Pulmonary artery endothelial cell (primary cell): ENCODE measurements at places on chromosomes 6 and 20. TPM values are rescaled to one million over a fixed set of nuclear protein-coding genes. Genes with fewer than 3 reads are reported as not detected.

GRCh38 chr6:28597217-28597835 lies 71.6 kb downstream of the GPX5 start:
- no peak for DNase-seq

- no peak for DNase-seq
Measured at GRCh38 chr20:45405571-45406259, 2.4 kb upstream of the DBNDD2 start.

GRCh38 chr6:20188630-20189075 lies 23.6 kb downstream of the MBOAT1 start:
- no peak for DNase-seq

DNA sequence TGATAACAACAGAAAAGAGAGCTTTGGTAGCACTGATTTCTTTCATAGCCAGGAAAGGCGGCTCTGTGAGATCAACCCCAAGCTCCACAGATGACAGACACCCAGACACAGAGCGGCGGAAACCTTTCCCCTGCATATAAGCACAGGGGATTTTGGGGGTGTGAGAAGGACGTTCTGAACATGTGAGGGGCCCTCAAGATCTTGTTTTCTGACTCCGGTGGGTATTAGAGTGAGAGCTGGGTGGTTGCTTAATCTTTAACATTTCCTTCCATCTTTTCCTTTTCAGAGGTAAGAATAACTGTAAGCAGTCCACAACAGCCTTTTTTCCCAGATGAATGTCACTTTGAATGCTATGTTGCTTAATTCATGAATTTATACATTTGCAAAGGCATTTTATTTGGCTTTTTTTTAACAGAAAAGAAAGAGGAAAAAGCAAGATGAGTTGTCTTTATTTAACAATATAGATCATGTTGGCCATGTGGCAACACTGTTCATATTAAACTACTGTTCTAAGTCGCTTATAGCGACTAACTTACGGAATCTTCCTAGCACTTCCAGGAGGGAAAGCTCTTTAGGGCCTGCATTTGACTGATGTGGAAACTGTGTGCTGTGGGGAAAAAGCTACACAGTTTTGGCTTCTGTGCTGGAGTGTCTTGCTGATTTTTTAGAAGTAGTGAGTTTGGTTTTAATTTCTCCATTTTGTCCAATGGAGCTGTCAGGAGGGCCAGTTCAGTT lies 80.5 kb upstream of the NAA20 start:
- no peak for DNase-seq

GRCh38 chr6:4806791-4807190 lies 30.6 kb downstream of the CDYL start:
- DNase-seq = no peak

GRCh38 chr20:60877071-60877857 lies 374.8 kb upstream of the CDH4 start:
- DNase-seq = no peak

GRCh38 chr6:75347898-75348610 lies 63.5 kb upstream of the TMEM30A start:
- DNase-seq = no peak

The TTI1 gene
- total RNA-seq = 16.4 and 26.0 TPM in 2 replicates

The RAB44 gene
- not detected in 2 replicates for total RNA-seq

The PKIB gene
- total RNA-seq = 0.13 TPM in 1 of 2 replicates, not detected in the other

GRCh38 chr20:50713657-50714101 lies 17.7 kb upstream of the PARD6B start:
- DNase-seq = no peak

- DNase-seq = no peak
Measured at GRCh38 chr6:25387483-25387882, 108.3 kb downstream of the CARMIL1 start.

DNA sequence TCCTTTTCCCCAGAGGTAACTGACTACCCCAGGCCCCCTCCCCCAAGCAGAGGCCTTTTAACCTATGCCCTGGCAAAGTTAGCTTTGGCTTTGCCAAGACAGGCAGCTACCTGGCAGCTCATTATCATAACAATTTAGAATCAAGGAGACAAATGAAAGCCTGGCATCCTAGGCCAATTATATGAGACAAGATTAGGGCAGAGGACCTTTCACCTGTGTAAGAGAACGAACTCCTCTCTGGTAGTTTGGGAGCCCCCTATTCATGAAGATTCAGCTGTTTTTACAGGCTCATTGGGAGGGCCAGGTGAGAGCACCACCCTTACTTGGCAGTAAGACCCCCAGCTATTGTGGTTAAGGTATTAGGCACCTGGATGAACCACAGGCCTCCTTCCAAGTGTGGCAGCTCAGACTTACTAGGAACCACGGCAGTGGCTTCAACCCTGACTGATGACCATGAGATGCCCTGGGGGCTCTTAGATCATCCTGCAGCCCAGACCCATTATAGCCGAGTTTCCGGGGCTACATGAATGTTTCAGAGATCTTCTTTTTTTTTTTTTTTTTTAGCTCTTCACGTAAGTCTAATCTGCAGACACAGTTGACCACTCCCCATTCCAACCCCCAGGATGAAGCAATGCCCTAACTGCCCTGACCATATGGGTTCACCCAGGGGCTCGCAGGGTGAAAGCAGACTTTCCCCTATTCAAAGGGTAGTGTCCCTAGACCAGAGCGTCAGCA lies 56.2 kb downstream of the RAB44 start:
- no peak for DNase-seq

The COL19A1 gene
- not detected in 2 replicates for total RNA-seq

The ECT2L gene
- total RNA-seq = not detected in 2 replicates

The MRAP2 gene
- total RNA-seq = 4.4 and 13.3 TPM in 2 replicates

GRCh38 chr6:7463785-7464184 lies 74.2 kb downstream of the RIOK1 start:
- DNase-seq = no peak

- no peak for DNase-seq
Measured at GRCh38 chr6:107611094-107611810, 121.3 kb downstream of the SOBP start.

The RGL2 gene
- total RNA-seq = 39.4 and 42.5 TPM in 2 replicates

GRCh38 chr6:150492507-150492906 lies 107.2 kb upstream of the PLEKHG1 start:
- DNase-seq = no peak

The SLC17A3 gene
- not detected in 2 replicates for total RNA-seq

GRCh38 chr20:50594591-50595432 lies 84.6 kb downstream of the PTPN1 start:
- DNase-seq = no peak

The SLC26A8 gene
- under 0.01 TPM in 1 of 2 replicates, not detected in the other for total RNA-seq

GRCh38 chr20:50127587-50128519 lies 14.9 kb upstream of the UBE2V1 start:
- DNase-seq = no peak

GRCh38 chr6:4102687-4103244 lies 23.8 kb upstream of the FAM217A start:
- no peak for DNase-seq

DNA sequence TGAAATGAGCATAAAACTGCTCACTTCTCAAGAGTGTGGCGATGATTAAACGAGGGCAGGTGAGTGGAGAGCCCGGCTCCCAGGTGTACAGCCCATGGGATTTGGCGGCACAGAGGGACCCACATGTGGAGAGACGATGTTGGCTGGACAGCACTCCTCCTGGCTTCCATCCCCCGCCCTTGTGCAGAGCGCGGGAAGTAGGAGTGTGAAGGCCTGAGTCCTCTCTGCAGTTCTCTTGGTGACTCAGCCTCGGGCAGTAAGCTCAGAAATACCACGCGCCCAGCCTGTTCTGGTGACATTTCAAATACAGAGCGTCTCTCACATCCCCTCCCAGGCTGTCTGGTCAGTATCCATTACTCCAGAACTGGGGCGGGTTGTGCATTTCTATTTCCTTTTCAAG lies 94.2 kb upstream of the SRSF6 start:
- DNase-seq = no peak

- DNase-seq = no peak
Measured at GRCh38 chr6:138521790-138522189, 22.5 kb upstream of the NHSL1 start.

The KIF13A gene
- 71.7 and 88.5 TPM in 2 replicates for total RNA-seq

GRCh38 chr20:38715646-38716045 lies 8.6 kb upstream of the SLC32A1 start:
- DNase-seq = no peak

DNA sequence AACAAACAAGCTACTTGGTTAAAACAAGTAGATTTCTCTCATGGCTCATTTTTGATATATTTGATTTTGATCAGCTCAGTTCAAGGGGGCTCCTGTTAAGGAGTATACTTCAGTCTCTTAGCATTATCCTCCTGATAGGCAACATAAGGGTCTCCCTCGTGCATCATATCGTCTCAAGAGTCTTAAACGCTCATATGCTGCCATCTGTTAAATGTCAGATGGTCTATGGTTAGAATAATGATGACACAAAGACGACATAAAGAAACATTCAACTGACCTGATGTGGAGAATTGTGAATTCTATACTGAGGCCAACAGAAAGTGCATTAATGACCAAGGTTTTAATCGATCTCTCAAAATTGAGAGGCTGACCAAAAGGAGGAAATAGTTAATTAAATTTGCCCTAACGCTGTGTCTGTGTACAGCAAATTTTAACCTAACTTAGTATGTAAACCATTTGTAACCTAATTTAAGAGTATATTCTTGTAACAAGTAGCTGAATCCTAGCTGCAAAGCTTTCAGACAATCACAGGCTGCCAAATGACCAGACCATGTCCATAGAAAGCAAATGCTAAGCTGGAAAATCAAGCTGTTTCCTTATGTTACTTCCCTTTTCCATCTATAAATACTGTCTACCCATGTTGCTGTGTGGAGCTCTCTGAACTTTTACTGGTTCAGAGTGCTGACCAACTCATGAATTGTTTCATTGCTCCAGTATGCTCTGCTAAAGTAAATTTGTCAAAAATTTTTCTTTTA lies 1688.5 kb downstream of the GRIK2 start:
- no peak for DNase-seq

DNA sequence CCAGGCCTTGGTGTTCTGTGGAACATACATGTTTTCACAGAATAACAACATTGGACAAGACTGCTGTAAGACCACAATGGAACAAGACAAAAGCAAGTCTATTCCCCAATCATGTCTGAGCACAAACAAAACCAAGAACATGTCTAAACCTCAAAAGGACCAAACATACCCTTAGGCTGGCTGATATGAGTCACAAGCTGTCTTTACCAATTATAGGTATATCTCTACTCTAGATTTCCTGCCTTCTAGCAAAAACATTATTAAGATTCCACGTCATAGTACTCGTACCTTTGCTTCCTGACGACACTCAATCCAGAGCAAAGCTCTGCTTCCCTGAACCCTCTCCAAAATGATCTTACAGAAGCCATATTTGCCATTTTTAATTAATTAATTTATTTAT lies 15.4 kb upstream of the L3MBTL1 start:
- no peak for DNase-seq

- DNase-seq = no peak
Measured at GRCh38 chr6:21972516-21972915, 324.3 kb downstream of the PRL start.

DNA sequence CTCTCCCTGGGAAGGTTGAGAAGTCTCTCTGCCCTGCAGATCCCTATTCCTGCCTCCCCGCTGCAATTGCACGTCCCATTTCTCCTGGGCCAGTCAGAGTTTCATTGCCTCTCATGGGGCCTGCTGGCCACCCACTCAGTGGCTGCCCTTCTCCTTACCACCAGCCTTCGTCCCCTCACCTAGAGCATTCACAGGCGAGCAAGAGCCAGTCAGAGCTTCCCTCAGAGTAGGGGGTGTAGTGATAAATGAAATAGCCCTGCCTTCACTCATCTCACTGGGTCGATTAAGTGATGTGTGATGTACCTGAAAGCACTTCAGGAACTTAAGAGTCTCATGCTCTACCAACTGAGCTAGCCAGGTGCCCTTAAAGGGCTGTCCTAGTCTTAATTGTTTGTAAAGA lies 52.0 kb upstream of the FANCE start:
- DNase-seq = no peak

The KIF16B gene
- total RNA-seq = 7.2 and 10.6 TPM in 2 replicates

- DNase-seq = peak; percentile 72
Measured at GRCh38 chr6:25088513-25088912, 152.8 kb upstream of the RIPOR2 start.
